ENCODE measurements at places on chromosomes 1 and 21. TPM values are rescaled to one million over a fixed set of nuclear protein-coding genes. Genes with fewer than 3 reads are reported as not detected.

Gene BGLAP
- not detected for total RNA-seq

Gene CNN3
- 506 TPM for total RNA-seq

Gene ARV1
- total RNA-seq, result 5.7 TPM

Gene OR2G6
- total RNA-seq, result not detected

All from bladder microvascular endothelial cell (primary cell).